ENCODE measurements at places on chromosomes 5 and 9.

- no peak for DNase-seq
Observed at GRCh38 chr9:121782514-121783110, 131.2 kb downstream of the DAB2IP start.

DNA sequence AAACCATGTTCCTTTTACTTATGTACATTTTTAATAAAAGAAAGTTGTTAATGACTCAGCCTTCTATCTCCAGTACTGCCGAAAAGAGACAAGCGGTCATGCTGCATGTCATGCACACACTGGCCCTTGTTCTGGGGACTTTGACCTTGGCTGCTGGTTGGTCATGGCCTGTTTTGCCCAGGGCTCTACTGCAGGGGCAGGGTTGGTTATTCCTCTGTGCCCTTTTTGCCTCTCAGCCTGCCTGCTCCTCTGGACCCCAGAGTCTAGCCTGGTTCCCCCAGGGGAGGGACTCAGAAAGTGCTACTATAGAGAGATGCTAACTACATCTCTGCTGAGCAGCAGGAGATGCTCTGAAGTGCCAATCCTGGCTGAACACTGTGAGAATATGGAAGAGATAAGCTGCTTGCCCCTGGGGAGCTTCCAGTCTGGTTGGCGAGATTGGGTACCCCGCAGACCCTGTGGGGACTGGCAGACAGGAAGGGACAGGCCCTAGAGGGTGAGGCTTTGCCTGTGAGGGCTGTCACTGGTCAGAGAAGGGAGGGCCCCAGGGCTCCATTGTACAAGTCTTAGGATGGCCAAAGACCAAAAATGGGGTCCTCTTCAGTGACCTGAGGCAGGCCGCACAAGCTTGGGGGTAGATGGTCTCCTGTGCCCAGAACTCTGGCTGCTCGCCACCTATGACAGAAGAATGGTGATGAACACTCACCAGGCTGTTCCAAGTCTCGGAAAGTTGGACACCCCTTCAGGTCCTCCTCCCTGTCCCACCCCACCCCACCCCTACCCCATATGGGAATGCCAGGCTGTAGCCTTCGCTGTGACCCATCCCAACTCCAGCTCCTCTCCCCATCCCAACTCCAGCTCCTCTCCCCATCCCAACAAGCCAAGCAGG, 14.3 kb downstream of the IRF1 start:
- no peak for DNase-seq

GRCh38 chr5:112253478-112254250, 165.4 kb downstream of the EPB41L4A start:
- no peak for DNase-seq

DNA sequence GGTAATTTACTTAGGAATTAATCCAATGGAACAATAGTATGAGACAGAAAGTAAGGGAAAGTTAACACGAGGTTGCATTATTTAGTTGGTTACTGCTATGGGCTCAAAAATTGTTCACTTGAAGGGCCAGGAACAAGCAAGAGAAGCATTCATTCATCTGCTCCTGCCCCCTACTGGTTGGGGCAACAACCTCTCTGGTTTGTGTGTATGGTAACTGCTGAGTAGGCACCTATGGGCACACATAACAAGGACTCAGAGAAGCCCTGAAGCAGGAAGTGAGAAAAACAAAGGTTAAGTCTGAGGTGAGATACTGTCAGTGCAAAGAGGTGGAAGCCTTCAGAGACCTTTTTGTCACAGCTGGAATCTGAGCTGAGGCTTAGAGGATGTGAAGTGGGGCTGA, 34.4 kb upstream of the RANBP6 start:
- DNase-seq, result peak; percentile 34

- no peak for DNase-seq
Observed at GRCh38 chr5:151173711-151174611, 16.4 kb upstream of the ANXA6 start.

DNA sequence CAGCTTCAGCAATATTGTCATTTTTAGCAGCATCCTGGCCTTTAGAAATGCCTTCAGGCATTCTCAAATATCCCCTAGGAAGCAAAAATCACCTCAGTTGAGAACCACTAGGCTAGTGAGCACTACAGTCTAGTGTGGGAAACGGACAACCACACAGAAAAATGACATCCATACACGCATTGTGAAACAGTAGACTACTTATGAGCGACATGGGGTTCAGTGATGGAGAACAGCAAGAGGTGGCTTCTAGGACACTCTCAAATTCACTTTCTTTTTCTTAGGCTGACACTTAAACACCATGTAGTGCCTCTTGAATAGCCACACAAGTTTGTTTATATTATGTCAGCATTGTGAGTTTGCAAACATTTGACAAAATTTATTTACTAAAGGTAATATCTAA, 203.0 kb downstream of the KDM4C start:
- no peak for DNase-seq

DNA sequence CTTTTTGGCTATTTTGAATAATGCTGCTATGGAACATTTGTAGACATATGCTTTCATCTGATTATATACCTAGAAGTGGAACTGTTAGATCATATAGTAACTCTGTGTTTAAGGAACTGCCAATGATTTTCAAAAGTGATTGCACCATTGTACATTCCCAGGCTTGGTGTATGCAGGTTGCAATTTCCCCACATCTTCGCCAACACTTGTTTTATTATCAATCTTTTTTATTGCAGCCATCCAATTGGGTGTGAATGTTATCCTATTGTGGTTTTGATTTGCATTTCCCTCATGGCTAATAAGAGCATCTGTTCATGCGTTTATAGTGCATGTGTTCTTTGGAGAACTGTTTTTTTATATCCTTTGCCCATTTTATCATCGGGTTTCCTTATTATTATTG, 81.3 kb downstream of the PLAC8L1 start:
- no peak for DNase-seq

DNA sequence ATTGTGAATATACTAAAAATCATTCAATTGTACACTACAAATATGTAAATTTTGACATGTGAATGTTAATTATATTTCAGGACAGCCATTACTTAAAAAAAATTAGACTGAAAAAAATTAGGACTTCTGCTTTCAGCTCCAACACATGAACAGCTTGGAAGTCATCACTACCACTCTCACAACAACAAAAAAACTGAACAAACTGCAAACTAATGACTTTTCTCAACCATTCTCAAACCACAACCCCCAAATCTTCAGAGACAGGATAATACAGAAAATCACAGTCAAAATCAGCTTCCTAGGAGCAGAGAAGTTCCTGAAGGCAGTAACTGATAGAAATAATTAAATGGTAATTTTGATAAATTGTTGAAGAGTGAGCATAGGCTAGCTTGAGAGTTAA, 686.4 kb downstream of the TLE1 start:
- DNase-seq, result no peak

GRCh38 chr5:137078171-137078665, 420.9 kb downstream of the SPOCK1 start:
- no peak for DNase-seq

GRCh38 chr9:135145312-135145711, 57.8 kb downstream of the OLFM1 start:
- no peak for DNase-seq

DNA sequence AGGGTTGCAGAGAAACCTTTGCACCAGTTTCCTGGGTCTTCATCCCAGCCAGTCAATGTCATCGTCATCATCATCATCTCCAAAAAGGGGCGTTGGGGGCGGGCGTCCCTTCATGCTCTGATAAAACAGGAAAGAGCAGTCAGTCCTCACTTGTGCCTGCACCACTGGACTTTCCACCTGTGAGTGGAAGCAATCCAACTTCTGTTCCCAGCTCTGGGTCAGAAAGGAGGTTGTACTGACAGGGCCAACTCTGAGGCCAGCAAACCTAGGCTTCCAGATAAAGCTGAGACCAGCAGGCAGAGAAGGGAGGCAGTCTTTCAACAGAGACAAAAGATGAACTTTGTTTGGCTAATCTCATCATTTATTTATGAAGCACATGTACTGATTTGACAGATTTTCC, 15.2 kb downstream of the SLC31A2 start:
- DNase-seq, result no peak

DNA sequence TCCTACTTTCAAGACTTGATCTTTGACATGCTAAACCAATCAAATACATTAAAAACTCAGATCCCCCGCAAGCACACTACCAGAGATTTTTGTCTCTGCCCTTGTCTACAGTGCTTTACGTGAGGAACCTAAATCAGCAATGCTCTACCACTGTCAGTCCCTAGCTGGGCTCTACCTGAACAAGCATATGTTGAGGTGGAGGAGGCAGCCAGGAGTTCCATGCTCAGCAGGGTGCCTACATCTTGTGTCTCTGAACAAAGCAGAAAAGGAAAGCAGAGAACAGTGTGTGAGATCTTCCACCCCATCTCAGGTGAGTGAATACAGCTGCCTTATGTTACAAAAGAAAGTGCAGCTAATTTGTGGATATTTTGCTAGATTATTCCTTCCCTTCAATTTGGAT, 255.0 kb downstream of the NDUFS4 start:
- no peak for DNase-seq

DNA sequence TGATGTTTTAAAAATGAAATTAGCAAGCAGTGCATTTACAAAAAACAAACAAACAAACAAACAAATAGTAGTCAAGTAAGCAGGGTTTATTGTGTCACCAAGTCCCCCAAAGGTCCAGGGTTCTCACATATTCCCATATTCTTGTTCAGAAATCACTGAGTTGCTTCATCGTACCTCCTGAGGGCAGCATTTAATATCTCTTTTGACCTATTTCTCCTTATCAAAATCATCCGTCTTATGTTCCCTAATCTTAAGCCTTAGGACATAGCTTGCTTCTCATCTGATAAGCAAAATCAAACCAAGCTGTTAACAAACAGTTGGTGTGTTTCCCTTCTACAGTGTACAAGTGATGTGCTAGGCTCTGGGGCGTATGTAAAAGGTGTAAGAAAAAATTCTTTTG, 109.5 kb upstream of the MAN2A1 start:
- DNase-seq, result no peak

DNA sequence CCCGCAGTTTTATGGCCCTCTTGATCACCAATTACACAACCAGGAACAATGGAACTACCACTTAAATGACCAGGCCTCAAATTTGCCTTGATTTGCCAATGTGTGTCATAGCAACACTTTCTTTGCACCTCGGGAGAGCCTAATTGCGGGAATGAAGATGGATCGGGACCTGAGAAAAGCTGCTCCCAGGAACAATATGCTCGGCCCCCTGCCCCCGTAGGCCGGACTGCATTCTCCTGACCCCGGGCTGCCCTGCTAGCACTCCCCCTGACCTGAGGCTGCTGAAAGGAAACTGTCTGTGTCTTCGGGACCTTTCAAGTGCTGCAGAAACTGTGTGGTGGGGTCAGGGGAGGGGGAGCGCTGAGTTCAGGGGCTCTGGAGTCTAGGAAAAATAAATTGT, 294.3 kb upstream of the IRX1 start:
- DNase-seq, result no peak

GRCh38 chr5:17121776-17122175, 95.7 kb upstream of the BASP1 start:
- DNase-seq, result no peak

DNA sequence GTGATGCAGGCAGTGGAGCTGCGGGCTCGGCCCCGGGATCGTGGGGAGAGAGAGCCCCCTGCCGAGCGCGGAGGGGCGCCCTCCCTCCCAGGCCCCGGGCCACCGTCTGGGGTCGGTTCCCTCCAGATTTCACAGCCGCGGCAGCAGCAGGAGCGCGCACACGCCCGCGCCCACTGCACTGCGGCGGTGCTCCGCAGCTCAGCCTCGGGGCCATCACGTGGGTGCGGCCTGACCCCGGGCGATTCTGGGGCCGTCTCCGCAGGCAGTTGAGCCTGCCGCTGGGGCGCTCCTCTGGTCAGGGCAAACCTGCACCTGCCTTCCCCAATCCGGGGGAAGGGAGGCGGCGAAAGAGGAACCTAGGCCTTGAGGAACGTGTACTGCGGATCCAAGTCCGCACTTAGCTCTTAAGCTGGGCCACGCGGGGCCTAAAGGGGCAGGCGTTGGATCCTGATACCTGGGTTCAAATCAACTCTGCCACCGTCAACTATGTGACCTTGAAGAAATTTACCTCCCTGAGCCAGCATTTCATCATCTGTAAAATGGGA, 9.4 kb upstream of the DELE1 start:
- no peak for DNase-seq

- no peak for DNase-seq
Observed at GRCh38 chr9:123300554-123300953, 32.2 kb upstream of the STRBP start.

GRCh38 chr5:72840041-72840440, 23.6 kb downstream of the TNPO1 start:
- DNase-seq, result no peak

DNA sequence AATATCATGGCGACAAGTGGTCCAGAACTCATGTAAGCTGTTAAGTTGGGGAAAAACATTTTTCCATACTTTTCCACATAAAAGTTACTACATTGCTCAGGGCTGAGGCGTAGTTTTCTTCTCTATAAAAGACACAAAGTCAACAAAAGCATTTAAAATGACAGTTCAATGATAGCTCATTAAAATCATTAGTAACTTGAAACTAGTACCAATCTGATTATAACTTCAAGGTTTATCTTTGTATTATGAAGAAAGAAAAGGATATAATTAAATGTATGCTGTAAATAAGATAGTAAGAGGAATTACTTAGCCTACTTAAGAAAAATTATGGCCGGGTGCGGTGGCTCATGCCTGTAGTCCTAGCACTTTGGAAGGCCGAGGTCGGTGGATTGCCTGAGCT, 9.9 kb downstream of the NME5 start:
- DNase-seq, result no peak

- DNase-seq, result no peak
Observed at GRCh38 chr5:67827541-67827940, 388.0 kb upstream of the PIK3R1 start.

DNA sequence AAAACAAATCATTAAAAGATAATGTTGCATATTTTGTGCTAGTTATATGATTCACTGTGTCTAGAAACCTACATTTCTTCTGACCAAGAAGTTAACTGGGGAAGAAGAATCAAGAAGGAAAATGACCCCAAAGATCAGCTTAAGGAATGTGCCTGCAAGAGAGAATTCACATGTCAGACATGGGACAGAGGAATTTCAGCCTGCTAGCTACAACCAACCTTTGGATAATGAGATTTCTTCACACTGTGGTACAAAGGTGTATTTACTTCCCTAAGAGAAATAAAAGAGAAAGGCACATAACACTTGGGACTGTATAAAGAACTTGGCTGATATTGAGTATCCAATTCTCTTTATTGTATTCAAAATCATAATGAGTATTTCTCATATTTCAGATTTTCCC, 39.6 kb upstream of the ELL2 start:
- DNase-seq, result no peak

- DNase-seq, result no peak
Observed at GRCh38 chr9:93807166-93808074, 147.7 kb downstream of the BARX1 start.

GRCh38 chr5:66689522-66690220, 93.5 kb downstream of the MAST4 start:
- no peak for DNase-seq
